ENCODE measurements at places on chromosomes 2 and 18. TPM values are rescaled to one million over a fixed set of nuclear protein-coding genes. Genes with fewer than 3 reads are reported as not detected.

Gene NPPC
- not detected for total RNA-seq

DNA sequence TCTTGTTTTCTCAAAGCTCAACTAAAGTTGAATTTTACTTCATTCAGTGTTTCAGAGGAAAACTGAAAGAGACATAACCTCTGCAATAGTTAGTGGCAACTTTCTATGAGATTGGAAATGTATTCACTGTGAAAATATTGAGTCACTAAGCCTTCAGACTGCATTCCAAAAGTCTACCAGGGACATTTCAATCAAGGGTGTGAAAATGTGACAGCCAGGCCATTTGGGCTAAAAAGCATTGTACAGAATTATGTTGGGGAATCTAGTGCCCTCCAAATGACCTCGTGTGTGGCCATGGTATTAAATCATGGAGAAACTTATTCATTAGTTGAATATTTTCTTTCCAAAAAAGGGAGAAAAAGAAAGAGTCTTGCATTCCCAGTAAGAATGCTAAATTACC is 251.9 kb downstream of the GRB14 start:
- H3K27me3 ChIP-seq: no peaks in the 10 kb centered on the region
- H3K36me3 ChIP-seq: no peaks in the 10 kb centered on the region

- H3K4me3 ChIP-seq: no peak overlapping the region
- no peak overlapping the region for H3K27ac ChIP-seq
- no peak for DNase-seq
Measured at GRCh38 chr18:56804395-56804794, 153.2 kb downstream of the WDR7 start.

DNA sequence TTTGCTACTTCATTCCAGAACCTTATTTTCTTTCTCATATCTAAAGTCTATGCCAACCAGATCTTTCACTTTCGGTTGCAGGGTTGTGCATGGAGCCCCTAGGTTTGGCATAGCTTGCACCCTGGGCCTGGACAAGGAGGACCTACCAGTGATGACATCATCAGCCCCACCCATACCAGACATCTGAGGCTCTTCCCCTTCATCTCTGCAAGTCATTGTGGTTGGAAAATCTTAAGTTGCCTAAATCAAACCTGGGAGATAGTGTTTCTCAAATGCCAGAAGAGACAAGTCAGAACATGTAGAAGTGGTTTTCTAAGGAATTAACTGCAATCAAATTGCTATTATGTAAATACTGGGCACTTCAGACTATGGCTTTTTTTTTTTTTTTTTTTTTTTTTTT is 363.3 kb downstream of the ZNF516 start:
- no peaks in the 10 kb centered on the region for H3K4me1 ChIP-seq
- H3K4me3 ChIP-seq: no peak overlapping the region
- no peak for DNase-seq
- H3K27ac ChIP-seq: no peak overlapping the region
- no peaks in the 10 kb centered on the region for H3K36me3 ChIP-seq

- H3K27me3 ChIP-seq: no peaks in the 10 kb centered on the region
- DNase-seq: peak; percentile 99
- peak overlapping the region; percentile 37 for H3K4me3 ChIP-seq
- H3K4me1 ChIP-seq: peaks cover 66% of the 10 kb centered on the region
- peak overlapping the region; percentile 95 for H3K27ac ChIP-seq
- H3K36me3 ChIP-seq: no peaks in the 10 kb centered on the region
Measured at GRCh38 chr2:29012211-29012681, 31.1 kb downstream of the TOGARAM2 start.

DNA sequence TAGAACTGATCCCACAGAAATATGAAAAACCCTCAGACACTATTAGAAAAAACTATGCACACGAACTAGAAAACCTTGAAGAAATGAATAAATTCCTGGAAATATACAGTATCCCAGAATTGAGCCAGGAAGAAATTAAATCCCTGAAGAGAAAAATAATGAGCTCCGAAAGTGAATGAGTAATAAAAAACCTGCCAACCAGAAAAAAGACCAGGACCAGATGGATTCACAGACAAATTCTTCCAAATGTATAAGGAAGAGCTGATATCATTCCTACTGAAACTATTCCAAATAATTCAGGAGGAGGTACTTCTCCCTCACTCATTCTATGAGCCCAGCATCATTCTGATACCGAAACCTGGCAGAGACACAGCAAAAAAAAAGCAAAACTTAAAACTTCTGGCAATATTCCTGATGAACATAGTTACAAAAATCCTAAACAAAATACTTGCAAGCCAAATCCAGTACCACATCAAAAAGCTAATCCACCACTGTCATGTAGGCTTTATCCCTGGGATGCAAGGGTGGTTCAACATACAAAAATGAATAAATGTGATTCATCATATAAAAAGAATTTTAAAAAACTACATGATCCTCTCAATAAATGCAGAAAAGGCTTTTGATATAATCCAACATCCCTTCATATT is 1397.6 kb upstream of the DDX18 start:
- no peaks in the 10 kb centered on the region for H3K4me1 ChIP-seq
- DNase-seq: no peak
- no peaks in the 10 kb centered on the region for H3K36me3 ChIP-seq
- H3K27ac ChIP-seq: no peak overlapping the region

Gene TEX44
- total RNA-seq: not detected

Gene SERPINB3
- not detected for total RNA-seq

Gene ARMC9
- total RNA-seq: 6.0 TPM

DNA sequence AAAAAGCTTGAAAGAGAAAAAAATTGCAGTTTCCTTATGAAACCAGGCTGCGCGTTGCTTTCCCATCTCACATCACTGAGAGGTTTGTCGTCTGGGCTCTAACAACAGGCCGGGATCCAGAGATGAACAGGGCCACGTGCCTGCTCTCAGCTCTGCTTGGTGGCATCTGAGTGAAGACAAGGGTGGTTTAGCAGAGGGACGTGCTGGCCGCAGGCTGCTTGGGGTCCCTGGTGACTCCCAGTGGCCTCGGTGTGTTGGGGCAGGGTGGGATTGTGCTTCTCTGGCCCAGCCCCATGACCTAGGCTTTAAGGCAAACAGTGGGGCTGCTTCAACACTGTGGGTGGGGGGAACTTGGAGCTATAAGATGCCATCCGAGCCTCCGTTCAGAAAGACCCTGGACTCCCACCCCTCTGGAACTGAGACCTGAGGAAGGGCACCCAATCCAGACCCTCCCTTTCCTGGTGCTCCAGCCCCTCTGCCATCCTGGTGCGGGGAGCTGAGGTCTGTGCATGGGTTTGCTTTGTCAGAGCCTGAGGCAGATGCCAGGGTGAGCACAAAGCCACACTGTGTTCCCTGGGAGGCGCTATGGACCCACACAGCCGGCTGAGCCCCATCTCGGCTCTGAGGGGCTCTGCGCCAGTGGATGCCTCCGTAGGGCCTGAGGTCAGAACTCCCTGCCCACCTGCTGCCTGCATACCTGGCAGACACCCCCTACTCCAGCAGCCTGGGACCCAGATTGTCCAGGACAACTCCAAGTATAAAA is 18.4 kb upstream of the HPCAL1 start:
- peaks cover 7% of the 10 kb centered on the region for H3K4me1 ChIP-seq
- no peaks in the 10 kb centered on the region for H3K27me3 ChIP-seq
- no peak overlapping the region for H3K27ac ChIP-seq
- no peaks in the 10 kb centered on the region for H3K36me3 ChIP-seq
- H3K4me3 ChIP-seq: no peak overlapping the region

GRCh38 chr18:32911660-32912284 is 138.9 kb upstream of the KLHL14 start:
- H3K4me3 ChIP-seq: no peak overlapping the region
- DNase-seq: no peak
- H3K27me3 ChIP-seq: no peaks in the 10 kb centered on the region
- H3K27ac ChIP-seq: no peak overlapping the region
- no peaks in the 10 kb centered on the region for H3K36me3 ChIP-seq

DNA sequence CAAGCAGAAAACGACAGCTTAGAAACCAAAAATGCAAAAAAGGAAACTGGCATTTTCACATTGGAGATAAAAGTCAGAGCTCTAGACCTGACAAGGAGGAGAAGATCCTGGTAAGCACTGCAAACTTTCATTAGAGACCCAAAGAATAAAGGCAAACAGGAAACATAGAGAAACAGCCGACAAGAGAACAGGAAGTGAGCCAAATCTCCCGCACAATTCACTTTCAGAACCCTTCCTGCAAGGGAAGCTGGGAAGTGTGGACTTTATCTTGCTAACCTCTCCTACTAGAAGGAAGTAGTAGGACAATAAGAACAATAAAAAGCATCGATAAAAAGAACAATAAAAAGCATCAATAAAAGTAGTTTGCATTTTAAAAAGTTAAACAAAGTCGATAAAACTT is 417.8 kb upstream of the SPHKAP start:
- no peak overlapping the region for H3K4me3 ChIP-seq
- H3K36me3 ChIP-seq: no peaks in the 10 kb centered on the region
- no peak overlapping the region for H3K27ac ChIP-seq

- no peak overlapping the region for H3K4me3 ChIP-seq
- peaks cover 46% of the 10 kb centered on the region for H3K4me1 ChIP-seq
- peaks cover 11% of the 10 kb centered on the region for H3K36me3 ChIP-seq
- peak overlapping the region; percentile 73 for H3K27ac ChIP-seq
- DNase-seq: no peak
Measured at GRCh38 chr2:28413152-28413898, 20.7 kb downstream of the FOSL2 start.

- H3K4me3 ChIP-seq: no peak overlapping the region
- H3K4me1 ChIP-seq: no peaks in the 10 kb centered on the region
- H3K27ac ChIP-seq: no peak overlapping the region
- DNase-seq: no peak
- no peaks in the 10 kb centered on the region for H3K27me3 ChIP-seq
Measured at GRCh38 chr18:26764586-26764985, 100.9 kb downstream of the AQP4 start.

DNA sequence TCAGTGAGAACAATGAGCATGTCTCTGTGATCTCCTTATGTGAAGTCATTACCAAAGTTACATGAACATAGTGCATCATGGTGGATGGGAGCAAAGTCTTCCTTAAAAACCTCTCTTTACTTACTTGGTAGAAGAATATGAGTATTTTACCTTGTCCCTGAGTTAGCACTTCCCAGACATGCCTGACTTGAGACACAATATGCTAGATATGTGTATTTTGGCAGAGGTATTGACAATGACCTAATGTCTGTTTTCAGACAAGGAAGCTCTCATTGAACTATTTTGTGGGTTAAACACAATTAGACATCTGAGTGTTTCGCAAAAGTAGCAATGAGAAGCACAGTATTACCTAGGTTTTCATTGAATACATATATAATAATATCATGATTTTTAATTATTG is 99.1 kb upstream of the MC4R start:
- H3K27ac ChIP-seq: no peak overlapping the region
- H3K4me1 ChIP-seq: no peaks in the 10 kb centered on the region
- H3K36me3 ChIP-seq: no peaks in the 10 kb centered on the region
- DNase-seq: no peak
- H3K4me3 ChIP-seq: no peak overlapping the region

Measured in gastrocnemius medialis (tissue), 4 donors.